ENCODE measurements at places on chromosomes 2 and 18. TPM values are rescaled to one million over a fixed set of nuclear protein-coding genes. Genes with fewer than 3 reads are reported as not detected.

Gene SMC6
- total RNA-seq, result 20.7 TPM

Gene NCKAP5
- not detected for total RNA-seq

Gene ERBB4
- not detected for total RNA-seq

Gene SIGLEC15
- total RNA-seq, result not detected

Gene RASGRP3
- total RNA-seq, result 4.1 TPM

DNA sequence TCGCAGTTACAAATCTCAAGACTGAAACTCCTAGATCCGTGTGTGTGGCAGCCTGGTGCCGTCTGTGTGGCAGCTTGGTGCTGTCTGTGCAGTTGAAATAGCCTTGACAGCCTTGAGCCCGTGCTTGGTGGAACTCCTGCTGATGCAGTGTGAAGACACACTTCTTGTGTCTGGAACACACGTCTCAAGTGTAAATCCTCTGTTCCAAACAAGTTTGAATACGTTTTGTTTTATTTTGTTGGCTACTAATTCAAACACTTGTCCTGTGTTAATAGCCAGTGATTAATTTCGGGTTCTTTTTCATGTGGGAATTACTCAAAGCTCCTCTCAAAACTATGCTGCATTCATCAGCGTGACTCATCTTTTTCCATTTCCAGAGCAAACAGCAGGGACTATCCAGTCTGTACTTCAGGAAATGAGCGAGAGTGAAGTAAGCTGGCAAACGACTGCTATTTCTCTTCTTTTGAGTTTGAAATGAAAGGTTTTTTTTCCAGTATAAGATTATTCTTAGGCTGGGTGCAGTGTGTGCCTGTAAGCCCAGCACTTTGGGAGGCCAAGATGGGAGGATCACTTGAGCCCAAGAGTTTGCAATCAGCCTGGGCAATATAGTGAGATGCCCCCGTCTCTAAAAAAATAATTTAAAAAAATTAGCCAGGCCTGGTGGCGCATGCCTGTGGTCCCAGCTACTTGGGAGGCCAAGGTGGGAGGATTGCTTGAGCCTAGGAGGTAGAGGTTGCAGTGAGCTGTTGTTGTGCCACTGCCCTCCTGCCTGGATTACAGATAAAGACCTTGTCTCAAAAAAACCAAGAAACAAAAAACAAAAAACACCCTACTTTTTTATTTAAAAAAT lies 152.9 kb downstream of the SPP2 start:
- DNase-seq, result no peak

GRCh38 chr2:27164960-27165763 lies 16.4 kb downstream of the TCF23 start:
- DNase-seq, result no peak

- no peak for DNase-seq
Observed at GRCh38 chr2:145256551-145256950, 736.6 kb upstream of the ZEB2 start.

DNA sequence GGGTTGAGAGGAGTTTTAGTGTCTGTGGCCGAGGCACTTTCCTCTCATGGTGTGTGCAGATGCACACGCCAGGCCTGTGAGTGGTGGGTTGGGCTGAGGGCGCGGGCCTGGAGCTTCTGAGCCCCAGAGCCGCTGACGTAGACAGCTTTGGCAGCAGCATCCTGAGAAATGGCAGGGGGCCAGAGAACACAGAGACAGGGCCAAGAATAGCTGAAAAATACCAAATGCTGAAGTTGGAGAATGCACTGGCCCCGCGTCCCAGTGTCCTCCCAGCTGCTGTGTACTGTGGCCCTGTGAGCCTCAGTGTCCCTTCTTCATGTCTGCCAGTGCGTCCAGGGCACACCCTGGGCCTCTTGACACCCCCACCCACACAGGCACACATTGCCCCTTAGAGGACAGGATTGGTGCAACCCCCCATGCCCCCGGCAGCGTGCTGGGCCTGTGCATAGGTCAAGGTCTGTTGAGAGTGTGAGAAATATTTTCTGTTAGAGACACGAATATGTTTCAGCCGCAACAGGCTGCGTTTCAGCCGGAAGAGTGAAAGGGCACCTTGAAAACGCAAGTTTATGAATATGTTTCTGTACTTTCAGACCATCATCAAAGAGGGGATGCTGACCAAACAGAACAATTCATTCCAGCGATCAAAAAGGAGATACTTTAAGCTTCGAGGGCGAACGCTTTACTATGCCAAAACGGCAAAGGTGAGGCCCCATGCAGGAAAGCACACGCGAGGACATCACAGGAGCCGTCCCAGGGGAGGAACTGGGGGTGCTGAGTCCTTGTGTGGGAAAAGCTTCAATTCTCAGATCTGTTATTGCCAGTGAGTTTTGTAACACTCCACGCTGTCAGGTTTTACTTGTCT lies 33.6 kb downstream of the DGKD start:
- DNase-seq, result no peak

- DNase-seq, result no peak
Observed at GRCh38 chr2:41691561-41691960, 356.3 kb upstream of the PKDCC start.

GRCh38 chr18:32801228-32801627 lies 28.4 kb upstream of the KLHL14 start:
- DNase-seq, result no peak

- no peak for DNase-seq
Observed at GRCh38 chr2:10561288-10562035, 113.3 kb upstream of the ODC1 start.

DNA sequence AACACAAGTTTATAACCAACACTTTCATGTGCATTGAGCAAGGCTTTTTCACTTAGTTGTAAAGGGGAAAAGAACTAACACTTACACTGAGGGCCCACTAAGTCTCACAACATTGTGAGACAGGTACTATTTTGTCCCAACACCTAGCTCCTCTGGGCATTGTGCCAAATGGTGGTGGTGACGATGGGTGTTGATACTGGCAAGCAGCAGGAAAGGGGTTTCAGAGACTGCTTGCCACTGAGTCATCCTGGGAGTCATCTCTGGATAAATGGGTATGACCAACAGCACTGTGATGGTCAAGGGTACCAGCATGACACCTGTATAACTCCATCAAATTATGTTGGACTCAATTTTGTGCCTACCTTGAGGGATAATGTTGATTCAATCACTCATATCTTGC lies 138.8 kb upstream of the ITGA6 start:
- peak; percentile 29 for DNase-seq

DNA sequence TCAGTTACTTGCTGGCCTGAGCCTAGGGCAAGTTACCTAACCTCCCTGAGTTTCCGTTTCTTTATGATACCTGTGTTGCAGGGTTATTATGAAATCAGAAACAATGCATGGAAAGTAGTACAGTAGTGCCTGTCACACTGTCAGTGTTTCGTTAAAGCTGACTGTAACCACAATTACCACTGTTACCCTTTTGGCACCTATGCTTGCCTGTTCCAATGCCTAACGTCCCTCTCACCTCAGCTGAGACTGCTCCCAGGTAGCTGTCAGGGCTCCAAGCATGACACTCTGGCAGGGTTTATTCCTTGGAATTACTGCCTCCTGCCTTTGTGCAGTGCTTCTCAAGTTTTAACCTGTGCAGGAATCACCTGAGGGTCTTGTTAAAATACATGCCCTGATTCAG lies 135.2 kb upstream of the RBMS1 start:
- no peak for DNase-seq

DNA sequence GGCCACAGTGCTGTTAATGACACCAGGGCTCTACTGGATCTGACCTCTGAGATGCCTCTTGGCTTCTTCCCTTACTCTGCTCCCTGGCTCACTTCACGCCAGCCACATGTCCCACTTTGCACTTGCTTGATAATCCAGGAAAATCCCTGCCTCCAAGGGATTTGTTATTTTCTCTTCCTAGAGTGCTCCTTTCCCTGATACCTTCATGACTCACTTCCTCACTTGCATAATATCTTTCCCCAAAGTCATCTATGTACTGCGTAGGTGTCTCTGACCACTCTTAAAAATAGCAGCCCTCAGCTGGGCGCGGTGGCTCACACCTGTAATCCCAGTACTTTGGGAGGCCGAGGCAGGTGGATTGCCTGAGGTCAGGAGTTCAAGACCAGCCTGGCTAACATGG lies 572.3 kb downstream of the PLCL1 start:
- no peak for DNase-seq

DNA sequence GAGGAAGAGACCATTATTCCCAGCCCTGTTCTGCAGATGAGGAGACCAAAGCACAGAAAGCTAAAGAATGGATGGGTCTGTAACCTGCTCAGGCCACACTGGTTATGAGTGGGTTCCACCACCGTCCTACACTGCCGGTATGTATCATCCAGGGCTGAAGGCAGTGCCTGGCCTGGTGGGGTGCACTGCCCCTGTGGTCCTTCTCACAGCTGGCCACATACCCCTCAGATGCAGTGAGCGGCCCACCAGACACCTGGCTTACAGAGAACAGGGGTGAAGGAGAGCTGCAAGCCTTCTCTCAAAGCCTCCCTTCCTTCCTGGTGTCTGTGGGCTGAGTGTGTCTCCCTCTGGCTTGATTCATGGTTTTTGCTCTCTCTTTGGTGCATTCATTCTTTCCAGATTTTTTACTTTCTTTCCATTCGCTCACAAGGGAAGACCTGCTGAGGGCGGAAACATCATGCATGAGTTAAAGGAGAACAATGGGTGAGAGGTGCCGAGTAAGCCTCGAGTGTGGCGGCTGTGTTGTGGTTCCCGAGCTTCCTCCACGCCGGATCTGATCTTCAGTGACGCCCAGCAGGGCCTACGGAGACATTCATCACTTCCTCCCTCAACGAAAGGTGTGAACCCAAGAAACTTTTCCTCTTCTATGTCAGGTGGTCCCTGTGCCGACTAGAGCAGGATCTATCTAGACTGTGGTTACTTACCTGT lies 62.1 kb upstream of the REL start:
- DNase-seq, result peak; percentile 83

DNA sequence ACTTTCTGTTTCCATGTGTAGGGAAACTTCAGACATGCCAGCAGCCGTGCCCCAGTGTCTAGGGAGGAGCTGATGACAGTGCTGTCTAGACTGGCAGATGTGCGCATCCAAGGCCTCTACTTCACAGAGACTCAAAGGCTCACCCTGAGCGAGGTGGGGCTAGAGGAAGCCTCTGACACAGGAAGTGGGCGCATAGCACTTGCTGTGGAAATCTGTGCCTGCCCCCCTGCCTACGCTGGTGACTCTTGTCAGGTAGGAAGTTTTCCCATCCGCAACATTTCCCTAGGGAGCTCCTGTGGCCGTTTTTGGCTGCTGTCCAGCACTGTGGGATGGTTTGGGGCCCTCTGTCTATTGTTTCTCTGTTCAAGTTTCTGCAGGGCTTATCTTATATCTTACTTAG lies 143.1 kb upstream of the TTC39C start:
- peak; percentile 61 for DNase-seq

DNA sequence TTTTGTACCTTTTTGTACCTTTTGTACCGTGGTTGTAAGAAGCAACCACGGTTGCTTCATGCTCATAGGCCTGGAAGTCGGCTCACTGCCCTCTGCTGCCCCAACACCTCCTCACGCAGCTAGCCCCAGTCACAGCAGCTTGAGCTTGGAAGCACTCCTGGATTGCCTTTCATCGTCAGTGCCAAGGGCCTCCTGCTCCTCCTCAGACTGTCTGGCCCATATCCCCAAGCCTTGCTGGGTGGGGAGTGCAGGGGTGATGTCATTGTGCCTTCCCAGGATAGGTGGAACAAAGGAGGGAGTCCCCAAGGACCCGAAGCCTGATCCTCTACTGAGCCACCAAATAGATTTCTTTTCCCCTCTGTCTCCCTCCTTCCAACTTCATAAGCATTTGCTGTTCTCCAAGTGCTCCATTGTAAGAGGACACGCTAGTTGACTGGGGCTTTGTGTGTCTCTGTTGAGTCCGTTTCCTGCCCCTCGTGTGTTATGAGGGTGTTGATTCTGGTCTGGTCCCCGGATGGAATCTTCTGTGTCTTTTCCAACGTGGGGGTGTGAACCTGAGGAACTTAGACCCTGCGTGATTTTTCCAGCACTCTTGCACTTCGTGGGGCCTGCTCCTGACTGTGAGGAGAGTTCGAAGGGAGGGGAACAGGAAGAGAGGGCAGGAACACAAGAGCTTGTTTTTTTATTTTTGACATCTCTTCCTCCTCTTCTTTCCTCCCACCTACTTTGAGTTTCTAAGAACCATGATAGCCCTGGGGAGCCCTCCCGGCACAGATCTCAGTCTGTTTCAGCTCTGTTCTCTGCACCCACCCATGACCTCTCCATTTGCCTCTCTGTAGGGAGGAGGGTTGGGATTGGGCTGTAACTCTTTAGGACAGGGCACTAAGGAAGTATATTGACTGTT lies 127.2 kb upstream of the EML6 start:
- no peak for DNase-seq

All from activated T-cell treated with anti-CD3 and anti-CD28 coated beads, Interleukin-2, amount 50 U/mL, for 4 hours (primary cell).